ENCODE measurements at places on chromosomes 5 and 9.
A peak's percentile ranks its signal among the peaks of the same experiment; 100 is the strongest.

DNA sequence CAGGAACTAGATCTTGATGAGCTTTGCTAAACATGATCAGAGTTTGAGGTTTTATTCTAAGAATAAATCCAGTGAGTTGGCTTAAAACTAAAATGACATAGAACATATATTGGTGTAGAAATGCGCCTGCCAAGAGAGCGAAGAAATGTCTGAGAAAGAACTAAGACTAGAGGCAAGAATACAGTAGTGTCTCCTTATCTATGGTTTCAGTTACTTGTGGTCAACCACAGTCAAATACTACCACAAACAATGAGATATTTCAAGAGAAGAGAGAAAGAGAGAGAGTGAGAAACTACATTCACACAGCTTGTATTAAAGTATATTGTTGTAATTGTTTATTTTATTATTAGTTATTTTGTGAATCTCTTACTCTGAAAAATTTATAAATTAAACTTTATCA is 254.4 kb upstream of the CDH10 start:
- DNase-seq = no peak

DNA sequence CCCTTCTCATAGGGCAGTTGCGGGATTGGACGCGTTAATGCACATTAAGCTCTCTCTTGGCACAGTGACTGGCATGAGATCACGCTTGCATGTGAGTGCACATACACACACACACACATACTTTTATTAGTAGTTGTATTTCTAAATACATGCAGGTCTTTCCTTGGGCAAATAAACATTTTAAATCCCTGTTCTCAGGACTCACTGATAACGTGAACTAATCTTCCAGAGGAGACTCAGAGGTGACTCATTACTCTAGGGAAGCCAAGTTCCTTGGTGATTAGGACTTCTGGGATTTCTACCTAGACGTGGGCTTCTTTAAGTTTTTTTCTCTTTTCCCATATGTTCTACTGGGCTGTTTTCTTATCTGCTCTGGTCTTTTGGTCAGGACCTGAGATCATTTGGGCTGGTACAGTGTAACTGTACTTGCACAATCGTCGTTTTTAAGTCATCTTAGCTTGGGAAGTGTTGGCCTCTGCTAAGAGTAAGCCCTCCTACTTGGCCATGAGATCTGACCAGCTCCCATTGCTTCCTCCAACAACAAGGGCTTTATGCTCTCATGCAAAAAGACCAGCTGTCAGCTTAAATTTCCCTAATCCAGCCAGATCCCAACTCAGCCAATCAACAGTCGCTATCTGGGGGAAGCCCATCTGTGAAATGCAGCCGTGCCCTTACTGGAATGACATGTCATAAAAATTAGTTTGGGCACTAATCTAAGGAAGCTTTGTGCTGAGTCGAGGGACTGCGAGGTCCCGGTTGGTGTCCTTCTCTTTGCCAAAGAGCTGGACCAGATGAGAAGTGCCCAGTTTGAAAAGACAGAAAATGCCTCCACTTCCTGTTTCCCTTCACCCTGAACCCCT is 176.4 kb upstream of the ANKRD55 start:
- peak; percentile 38 for DNase-seq

DNA sequence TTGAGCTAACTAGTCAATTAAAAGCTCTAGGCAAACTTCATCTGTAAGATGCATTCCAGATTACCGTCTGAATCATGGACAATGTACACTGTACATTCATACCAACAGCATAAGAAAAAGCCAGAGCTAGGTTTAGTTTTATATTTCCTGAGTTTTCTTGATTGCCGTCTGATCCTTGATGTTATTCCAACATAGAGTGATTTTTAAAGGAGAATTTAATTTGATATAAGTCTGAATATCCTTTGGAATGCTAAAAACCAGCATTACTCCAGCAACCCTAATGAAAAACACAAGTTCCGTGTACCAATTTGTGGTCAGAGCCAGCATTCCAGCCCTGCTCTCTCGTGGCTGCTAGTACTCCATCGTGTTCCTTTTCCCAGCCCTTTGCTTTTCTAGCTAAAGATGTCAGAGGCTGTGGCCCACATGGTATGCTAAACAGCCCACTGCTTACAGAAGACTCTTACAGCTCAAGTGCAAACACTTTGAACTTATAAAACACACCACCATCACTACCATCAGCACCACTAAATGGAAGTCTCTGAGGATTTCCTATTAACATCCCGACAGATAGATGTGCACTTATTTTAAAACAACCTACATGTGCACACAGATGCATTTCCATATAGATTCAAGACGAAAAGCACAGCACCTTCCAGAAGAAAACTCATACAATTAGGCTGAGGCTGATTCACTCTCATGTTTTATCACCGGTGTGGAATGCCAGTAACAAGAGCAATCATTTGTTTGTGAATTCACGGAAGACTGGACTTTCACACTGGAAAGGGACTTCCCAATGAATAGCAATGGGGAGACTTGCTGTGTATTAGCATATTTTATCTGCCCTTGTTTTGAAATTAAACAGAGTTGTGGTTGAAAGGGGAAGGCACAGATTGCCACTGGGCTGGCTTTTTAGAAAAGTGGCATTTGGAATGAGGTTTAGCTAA is 246.9 kb upstream of the GAS1 start:
- peak; percentile 87 for DNase-seq

- DNase-seq = no peak
These were observed 130.1 kb upstream of the FST start for GRCh38 chr5:53350368-53350767.

DNA sequence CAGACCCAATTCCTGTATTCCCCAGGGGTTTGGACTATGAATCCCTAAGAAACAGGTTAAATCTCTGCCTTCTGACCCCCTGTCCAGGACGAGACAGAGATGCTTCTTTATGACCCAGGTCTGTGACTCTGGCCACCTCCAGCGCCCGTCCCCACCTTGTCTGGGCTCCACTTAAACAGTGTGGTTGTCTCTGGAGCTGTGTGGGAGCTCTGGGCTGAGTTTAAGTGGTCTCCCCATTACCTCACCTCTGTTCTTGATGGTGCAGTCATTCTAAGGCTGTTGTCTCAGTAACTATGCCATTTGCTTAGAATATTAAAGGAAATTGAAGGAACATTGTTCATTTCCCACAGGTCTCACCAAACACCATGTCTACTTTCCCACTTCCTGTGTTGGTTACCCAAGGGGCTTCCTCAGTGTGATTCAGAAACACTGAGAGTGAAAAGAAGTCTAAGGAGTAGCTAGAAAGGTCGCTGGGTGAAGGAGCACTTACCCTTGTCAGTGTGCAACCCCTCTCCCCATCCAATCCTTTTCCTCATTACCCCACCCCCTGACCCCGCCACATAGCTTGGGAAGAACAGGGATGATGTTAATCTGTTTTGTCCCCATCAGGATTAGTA is 127.8 kb upstream of the CKMT2 start:
- no peak for DNase-seq

DNA sequence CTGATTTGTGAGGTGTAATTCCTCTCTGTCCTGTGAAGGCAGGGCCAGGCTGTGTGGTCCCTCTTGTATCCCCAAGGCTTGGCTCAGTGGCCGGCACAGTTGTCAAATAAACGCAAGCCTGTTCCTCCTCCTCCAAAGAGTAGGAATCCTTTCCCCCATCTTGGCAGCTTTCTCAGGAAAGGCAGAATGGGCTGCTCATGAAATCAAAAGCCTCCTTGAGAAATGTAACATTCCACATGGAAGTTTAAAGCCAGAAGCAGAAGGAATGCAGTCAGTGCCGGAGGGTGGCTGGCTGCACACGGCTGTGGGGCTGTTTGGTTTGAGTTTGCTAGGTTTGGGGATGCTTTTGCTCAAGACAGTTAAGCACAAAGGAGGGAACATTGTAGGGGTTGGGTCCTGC is 34.5 kb upstream of the MED10 start:
- no peak for DNase-seq

DNA sequence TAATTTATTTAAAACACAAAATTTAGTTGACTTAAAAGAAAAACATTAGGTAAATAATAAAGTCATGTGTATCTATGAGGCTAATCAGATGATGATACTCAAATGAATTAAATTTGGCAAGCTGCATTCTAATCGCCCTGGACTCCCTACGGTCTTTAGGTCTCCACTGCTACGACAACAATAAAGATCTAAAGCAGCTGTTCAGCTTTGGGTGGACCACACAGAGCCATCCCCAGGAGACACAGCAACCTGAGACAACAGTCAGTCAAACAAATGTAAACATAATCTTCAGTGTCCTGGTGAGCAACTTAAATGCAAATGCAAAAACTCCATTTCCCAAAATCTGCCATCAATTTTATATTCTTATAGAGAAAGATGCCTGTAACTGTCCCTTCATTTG is 65.5 kb downstream of the MCTP1 start:
- no peak for DNase-seq

GRCh38 chr5:133062276-133062675 is 10.5 kb downstream of the HSPA4 start:
- DNase-seq = no peak

DNA sequence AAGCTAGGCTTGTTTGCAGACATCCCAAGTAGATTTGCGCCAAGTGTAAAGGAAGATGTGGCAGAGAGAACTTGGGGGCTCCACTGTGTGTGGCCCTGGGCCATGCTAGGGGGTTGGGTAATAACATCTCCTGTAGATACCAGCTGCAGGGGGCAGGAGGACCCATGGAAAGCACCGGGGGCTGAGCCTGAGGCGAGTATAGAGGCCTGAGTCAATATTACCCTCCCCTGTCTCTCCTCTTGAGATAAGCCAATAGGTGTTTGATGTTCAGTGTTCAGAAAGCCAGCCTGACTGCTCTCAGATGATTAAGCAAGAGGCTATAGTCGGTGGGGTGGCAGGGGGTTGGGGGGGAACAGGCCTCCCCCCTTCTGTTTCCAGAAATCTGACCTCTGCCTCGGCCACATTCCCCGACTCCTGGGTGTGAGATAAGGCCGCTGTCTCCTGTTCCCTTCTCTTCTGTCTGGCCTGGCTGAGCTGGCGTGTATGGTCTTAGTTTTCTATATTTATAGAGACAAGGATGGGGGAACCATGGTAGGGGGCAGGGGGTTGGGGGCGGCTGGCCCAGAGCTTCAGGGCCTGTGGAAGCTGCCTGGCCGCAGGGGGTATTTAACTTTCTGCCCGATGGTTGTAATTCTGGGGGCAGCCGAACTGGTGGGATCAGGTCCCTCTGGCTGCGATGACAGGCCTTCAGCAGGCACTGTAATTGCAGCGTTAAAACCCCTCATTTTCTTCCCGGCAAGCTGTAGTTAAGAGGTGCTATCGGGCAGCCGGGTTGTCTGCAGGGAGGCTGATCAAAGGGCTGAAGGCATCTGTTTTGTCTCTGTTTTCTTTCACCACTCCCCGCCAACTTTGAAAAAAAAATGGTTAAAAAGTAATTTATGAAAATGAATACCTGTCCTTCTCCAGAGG is 292.0 kb downstream of the NSG2 start:
- peak; percentile 64 for DNase-seq

DNA sequence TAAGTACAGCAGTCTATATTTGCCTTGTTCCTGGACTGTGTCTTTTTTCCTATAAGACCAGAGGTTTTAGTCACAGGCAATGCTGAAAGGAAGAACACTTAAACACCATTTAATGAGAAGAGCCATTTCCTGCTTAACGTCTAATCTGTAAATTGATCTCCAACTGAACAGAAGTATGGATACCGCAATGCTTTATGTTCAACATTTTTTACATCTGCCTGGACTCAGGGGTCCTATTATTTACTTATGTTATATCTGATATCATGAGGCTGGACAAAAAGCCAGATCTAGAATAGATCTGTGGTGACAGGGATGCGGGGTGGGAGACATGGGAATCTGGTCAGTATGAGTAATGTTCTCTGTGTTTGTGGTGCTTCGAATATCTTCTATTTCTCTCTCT is 334.6 kb upstream of the MPDZ start:
- DNase-seq = no peak

- DNase-seq = no peak
These were observed 178.7 kb upstream of the NR3C1 start for GRCh38 chr5:143582176-143582575.

DNA sequence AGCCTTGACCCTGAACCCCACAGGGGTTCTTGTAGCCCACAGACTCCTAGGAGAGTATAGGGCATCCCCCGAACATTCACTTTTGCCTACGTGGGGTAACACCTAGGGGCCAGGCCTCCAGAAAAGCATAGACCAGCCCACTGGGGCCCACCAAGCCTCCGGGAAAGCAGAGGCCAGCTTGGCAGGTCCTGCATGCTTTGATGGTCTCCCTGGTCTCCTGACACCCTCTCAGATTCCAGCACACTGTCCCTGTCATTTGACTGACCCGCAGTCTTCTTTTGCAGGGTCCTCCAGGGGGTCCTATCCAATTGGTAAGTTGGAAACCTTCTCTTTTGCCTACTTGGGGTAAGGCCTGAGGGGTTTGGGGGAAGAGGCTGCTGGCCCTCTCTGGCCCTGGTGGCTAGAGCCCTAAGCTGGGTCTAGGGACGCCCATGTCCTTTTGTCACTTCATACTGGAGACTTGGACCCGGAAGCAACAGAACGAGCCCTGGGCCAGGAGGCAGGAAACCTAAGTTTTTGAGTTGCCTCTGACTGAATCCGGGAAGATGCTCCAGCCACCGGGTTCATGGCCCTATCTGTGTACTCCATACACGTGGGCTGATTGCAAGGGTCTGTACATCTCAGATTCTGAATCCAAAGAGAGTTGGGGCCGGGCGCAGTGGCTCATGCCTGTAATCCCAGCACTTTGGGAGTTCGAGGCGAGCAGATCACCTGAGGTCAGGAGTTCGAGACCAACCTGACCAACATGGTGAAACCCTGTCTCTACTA is 20.9 kb upstream of the ORM1 start:
- DNase-seq = no peak

GRCh38 chr9:89902450-89903140 is 297.8 kb downstream of the GADD45G start:
- DNase-seq = no peak

DNA sequence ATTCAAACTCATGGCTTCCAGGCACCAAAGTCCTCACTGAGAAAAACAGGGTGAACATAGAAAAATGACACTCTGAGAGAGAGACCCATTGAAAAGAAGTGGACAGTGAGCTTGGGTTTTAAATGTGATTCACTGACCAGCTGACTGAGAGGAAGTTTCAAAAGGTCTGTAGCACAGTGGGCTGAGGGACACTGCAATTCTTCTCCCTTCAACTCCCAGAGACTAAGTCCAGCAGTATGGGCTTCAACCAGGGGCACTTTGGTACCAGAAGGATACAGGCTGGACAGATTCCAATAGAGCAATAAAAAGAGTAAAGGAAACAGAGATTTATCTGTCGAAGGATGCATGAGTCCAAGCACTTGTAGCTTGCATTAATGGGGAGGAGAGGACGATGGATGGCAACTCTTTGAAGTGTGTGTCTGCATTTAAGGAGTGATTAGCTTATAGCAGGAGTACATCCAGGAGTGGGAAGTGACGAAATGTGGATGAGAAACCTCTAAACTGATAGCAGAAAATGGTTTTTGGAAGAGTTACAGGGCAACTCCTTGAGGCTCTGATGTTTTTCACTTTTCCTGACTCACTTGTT is 117.0 kb upstream of the ANKRD55 start:
- DNase-seq = no peak

GRCh38 chr9:127589955-127590370 is 22.1 kb upstream of the STXBP1 start:
- peak; percentile 69 for DNase-seq

- DNase-seq = no peak
These were observed 71.8 kb downstream of the ANGPTL2 start for GRCh38 chr9:127050591-127051001.

GRCh38 chr5:14267166-14267838 is 124.2 kb downstream of the TRIO start:
- DNase-seq = peak; percentile 93

GRCh38 chr9:89417832-89418473 is 80.0 kb downstream of the SEMA4D start:
- DNase-seq = no peak

GRCh38 chr5:33701251-33701650 is 190.5 kb downstream of the ADAMTS12 start:
- DNase-seq = no peak

All from RCC 7860 (cell line).